CD4-positive, alpha-beta T cell treated with Interleukin-15 for 4 hours (primary cell): ENCODE measurements at places on chromosomes 5 and 9.

GRCh38 chr5:33235824-33236223 lies 204.9 kb upstream of the TARS1 start:
- no peak for DNase-seq

GRCh38 chr9:129849901-129850300 lies 14.6 kb downstream of the USP20 start:
- DNase-seq, result no peak

GRCh38 chr9:37148181-37148580 lies 27.8 kb downstream of the ZCCHC7 start:
- no peak for DNase-seq

DNA sequence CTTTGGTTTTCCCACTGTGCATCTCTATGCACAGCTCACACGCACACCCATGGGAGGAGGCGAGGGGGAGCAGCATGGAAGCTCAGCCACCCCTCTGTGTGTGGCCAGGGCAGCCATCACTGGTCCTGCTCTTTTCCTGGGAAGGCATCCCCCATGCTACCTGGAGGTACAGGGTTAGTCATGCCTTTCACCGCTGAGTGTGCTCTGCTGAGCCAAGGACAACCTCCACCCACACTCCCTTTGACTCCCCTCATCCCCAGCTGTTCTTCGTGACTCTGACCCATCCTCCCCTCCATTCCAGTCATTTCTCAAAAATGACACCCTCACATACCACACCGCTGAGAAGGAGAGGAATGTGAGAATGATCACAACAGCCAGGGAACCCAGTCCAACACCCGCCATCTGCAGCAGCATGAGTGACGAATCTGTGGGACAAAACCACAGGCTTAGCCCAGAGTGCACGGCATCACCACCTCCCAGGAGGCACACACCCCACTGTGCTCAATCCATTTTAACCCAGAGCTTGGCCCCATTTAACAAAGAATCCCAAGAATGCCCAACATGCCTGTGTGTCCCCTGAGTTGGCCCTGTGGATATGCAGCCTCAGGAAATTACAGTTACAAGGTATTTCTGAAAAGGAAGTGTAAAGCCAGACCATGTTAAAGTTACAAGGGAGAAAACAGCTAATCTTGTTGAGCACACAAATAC lies 133.4 kb downstream of the SUSD1 start:
- DNase-seq, result no peak

GRCh38 chr9:4491626-4491975 lies 1.3 kb downstream of the SLC1A1 start:
- no peak for DNase-seq

GRCh38 chr9:36263683-36264082 lies 5.4 kb upstream of the GNE start:
- no peak for DNase-seq
